ENCODE measurements at places on chromosomes 1 and 21. TPM values are rescaled to one million over a fixed set of nuclear protein-coding genes. Genes with fewer than 3 reads are reported as not detected.

DNA sequence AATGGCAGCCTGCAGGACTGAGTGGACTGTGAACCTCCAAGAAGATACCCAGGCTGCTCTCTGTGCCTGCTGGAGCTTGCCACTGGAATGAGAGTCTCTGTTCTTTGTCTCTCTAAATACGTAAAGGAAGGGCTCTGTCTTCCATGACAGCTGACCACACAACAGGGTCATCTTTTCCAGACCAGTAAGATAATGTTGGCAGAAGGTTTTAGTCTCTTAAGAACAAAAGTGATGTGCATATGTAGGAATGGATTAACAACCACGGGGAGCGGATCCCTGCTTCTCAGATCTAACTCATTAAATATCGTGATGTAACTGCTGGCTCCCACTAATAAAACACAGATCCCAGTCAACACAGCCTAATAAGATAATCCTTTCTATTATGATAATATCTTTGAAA is 67.5 kb downstream of the MAP10 start:
- no peak for DNase-seq

- no peak for DNase-seq
Measured at GRCh38 chr1:200659269-200659668, 10.4 kb downstream of the DDX59 start.

DNA sequence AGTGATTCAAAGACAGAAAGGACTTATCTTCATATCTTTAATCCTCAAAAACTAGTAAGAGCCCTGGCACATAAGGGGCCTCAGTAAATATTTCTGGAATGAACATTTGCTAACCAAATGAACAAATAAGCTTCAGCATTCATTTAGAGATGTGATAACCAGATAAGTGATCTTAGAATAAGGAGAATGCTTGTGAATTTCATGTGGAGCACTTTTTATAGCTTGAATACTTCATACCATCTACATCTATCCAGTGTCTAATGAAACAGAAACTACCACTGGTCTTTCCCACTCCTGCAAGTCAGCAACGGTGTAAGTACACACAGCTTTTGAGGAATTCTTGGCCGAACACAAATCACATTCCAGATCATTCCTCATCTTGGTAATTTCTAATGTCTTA is 38.5 kb downstream of the EDEM3 start:
- no peak for DNase-seq

GRCh38 chr1:164440232-164440631 is 118.8 kb upstream of the PBX1 start:
- DNase-seq = peak; percentile 54

GRCh38 chr1:171313319-171313834 is 606 bp upstream of the FMO4 start:
- no peak for DNase-seq

UMODL1 gene
- not detected for total RNA-seq

FOXD3 gene
- total RNA-seq = 0.80 TPM

Data from right cardiac atrium (tissue), 5 donors.